A549 treated with Hydrocortisone at 1 μM for 4 hours (cell line): ENCODE measurements at places on chromosomes 7 and 10. TPM values are rescaled to one million over a fixed set of nuclear protein-coding genes. Genes with fewer than 3 reads are reported as not detected.

CNPY1 gene
- total RNA-seq: not detected in 5 replicates

COL26A1 gene
- 0.41 to 0.67 TPM (median 0.59 TPM) in 5 replicates for total RNA-seq

TDRD1 gene
- not detected in 5 replicates for total RNA-seq

SPDYE6 gene
- not detected in 5 replicates for total RNA-seq
